ENCODE measurements at places on chromosomes 5 and 9. TPM values are rescaled to one million over a fixed set of nuclear protein-coding genes. Genes with fewer than 3 reads are reported as not detected.

GRCh38 chr5:85927632-85928031, 690.1 kb upstream of the COX7C start:
- H3K36me3 ChIP-seq, result no peaks in the 10 kb centered on the region
- H3K27me3 ChIP-seq, result no peaks in the 10 kb centered on the region
- no peak for DNase-seq

- no peak for DNase-seq
- H3K4me3 ChIP-seq, result no peak overlapping the region
- no peaks in the 10 kb centered on the region for H3K36me3 ChIP-seq
These were observed 40.2 kb downstream of the SH3RF2 start for GRCh38 chr5:145976431-145977155.

DNA sequence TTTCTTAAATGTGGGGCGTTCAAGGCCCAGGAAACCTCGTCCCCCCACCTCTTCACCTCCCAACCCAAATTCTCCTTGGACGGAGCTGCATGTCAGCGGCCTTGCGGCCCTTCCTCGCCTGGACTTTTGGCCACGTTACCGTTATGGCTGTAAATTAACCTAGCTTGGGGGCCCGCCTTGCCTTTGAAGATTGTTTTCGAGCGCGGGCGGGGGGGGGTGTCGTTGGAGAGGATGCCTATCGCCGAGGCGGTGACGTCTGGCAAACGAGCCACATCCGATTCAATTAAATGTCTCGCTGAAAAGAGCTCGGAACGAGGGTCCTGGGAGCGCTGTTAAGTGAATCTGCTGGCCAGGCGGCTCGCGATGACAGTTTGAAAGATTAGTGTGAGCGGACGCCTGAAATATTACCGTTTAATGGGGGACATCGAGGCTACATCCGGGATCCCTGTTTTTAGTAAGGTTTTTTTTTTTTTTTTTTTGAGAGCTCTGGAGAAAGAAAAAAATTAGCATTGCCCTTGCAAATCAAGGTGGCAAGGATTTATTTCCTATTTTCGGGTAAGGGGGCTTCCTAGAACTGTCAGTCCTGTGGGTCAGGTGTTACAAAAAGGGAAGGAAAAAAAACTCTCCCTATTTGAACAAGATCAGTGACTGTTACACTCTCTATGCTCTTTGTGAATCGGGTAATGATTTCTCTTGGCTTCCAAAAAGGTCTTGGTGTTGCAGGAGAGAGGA, 2.3 kb upstream of the NKX2-5 start:
- no peak overlapping the region for H3K27ac ChIP-seq
- DNase-seq, result no peak
- H3K27me3 ChIP-seq, result peaks cover 82% of the 10 kb centered on the region
- no peaks in the 10 kb centered on the region for H3K36me3 ChIP-seq

DNA sequence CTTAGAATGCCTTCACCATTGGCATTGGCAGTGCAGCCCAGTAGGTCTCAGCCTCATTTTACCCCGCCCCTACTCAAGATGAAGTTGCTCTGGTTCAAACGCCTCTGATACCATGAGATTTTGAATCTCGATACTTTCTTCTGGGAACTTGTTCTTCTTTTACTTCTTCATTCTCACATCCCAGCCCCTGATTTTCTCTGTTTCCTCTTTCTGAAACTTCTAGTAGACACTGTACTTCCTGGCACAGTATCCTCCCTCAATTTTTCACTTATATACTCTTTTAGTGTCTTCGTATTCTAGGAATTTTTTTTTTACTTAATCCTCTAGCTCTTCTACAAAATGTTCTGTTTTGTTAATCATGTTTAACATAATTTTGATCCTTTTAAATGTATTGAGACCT, 13.1 kb upstream of the ZNF79 start:
- no peak overlapping the region for H3K27ac ChIP-seq
- peaks cover 39% of the 10 kb centered on the region for H3K27me3 ChIP-seq
- H3K4me3 ChIP-seq, result no peak overlapping the region
- H3K36me3 ChIP-seq, result no peaks in the 10 kb centered on the region

NRARP gene
- 1.8 TPM for total RNA-seq

ZNF366 gene
- not detected for total RNA-seq
